ENCODE measurements at places on chromosomes 5 and 9.

DNA sequence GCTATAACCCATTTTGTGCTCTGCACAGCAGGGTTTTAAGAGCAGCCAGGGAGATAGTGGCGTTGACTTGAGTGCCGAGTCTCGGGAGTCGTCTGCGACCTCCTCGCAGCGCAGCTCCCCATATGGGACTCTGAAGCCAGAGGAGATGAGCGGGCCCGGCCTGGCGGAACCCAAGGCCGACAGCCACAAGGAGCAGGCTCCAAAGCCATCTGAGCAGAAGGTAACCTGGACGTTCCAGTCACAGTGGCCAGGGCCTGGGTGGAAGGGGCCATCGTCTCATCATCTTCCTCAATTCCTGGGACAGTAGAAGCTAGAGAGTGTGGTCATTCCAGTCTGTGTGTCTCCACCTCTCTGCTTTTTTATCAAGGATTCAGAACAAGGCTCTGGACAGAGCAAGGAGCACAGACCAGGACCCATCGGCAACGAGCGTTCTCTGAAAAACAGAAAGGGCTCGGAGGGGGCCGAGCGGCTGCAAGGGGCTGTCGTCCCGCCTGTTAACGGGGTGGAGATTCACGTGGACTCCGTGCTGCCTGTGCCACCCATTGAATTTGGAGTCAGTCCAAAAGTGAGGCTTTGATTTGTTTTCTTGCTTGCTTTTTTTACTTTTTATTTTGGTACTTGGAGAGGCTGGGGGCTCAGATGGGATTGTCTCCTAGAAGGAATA lies 20.2 kb upstream of the POMT1 start:
- no peak for DNase-seq

DNA sequence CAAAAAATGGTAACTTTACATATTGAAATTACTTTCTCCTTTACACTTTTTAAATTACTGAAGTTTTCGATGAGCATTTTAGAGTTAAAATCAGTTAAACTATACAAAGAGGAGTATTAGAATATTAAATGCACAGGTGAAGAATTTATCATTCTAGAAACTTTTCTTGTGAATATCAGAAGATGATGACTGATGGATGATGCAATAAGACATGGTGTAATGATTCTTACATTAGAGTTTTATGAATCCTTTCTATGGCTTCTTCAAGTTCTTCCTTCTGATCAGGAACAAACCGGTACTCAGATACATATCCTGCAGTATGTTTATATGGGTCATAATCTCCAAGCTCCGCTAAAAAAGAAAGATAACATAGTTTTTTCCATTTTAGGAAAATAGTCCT lies 154.4 kb downstream of the EPB41L4A start:
- no peak for DNase-seq

GRCh38 chr9:101618698-101619097 lies 23.9 kb upstream of the PPP3R2 start:
- DNase-seq, result no peak

DNA sequence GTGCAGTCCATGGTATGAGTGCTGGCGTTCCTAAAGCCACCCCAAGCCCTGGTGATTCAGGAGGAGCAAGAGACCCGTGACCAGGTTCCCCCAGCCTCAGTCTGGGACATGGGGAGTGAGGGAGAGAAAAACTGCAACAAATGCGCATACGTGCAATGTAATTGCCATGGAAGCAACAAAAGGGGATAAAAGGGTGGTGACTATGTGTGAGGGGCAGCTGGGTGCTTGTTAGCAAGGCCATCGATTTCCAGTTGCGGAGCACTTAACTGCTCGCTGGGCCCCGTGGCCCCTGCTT lies 709 bp upstream of the SH3PXD2B start:
- no peak for DNase-seq

DNA sequence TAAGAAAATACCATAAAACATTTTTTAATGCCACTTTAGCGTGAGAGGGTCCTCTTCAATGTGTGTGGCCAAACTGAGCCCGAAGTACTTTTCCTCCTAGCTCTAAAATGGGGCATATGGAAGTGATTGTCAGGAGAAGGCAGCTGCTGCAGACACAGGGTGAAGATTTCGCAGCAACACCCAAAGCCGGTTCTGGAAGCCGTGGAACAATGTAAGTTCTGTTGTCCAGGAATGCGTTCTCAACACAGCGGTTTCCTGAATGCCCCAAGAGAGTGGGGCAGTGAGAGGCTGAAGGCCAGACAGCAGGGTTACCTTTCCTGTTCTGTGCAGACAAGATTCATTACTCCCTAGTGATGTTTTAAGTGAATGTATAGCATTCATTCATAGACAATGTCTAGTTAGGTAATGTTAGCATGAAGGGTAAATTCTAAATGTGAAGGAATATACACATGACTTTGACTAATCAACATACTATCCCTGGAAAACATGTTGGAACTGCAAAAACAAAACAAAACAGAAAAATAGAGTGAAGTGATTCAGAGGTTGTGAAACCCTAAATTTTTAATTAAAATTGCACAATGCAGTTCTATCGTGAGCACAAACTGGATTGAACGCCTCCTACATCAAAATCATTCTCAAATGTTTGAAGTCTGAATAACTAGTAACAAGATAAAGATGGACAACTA lies 197.0 kb upstream of the SEMA6A start:
- no peak for DNase-seq

DNA sequence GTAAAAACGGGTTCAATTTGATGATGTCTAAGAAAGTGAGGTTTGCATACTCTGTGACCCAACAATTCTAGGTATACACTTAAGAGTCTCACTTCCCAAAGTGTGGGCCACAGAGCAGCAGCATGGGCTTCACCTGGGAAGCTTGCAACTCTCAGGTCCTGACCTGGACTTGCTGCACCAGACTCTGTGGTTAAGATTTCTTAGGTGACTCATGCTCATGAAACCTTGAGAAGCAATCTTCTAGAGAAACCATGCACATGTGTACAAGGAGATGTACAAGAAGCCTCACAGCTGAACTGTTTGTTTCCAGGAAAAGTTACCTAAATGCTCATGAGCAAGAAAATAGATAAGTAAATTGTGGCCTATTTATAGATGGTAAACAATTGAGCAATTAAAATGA lies 30.0 kb downstream of the DNAJC21 start:
- DNase-seq, result no peak

GRCh38 chr9:17509701-17510100 lies 69.2 kb upstream of the SH3GL2 start:
- no peak for DNase-seq

DNA sequence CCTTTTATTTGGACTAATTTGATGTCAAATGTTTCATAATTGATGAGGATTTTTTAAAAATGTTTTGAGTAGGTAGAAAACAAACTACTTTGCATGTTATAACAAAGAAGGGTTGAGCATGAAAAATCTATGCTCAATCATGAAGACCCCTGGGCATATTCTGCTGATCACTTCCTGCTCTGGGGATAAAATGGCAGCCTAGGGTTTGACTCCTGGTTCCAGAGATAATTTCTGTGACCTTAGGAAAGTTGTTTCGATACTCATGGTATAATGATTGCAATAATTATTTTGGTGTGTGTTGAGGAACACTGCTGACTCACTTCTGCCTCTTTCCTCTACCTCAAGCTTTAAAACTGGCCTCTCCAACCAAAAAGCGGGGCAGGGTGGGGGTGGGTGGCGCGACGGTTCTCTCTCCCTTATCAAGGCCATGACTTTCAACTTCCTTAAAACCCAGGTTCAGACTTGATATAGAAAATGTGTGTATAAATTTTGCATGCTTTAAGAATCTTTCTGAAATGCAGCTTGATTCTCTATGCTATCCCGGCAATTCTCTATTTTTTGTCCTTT lies 6.0 kb upstream of the PIP5K1B start:
- DNase-seq, result no peak

- DNase-seq, result peak; percentile 85
These were observed 20.4 kb upstream of the PRUNE2 start for GRCh38 chr9:76926324-76926741.

GRCh38 chr5:150075233-150075632 lies 11.1 kb downstream of the CSF1R start:
- no peak for DNase-seq

GRCh38 chr9:136383436-136383835 lies 10.0 kb upstream of the CARD9 start:
- no peak for DNase-seq

DNA sequence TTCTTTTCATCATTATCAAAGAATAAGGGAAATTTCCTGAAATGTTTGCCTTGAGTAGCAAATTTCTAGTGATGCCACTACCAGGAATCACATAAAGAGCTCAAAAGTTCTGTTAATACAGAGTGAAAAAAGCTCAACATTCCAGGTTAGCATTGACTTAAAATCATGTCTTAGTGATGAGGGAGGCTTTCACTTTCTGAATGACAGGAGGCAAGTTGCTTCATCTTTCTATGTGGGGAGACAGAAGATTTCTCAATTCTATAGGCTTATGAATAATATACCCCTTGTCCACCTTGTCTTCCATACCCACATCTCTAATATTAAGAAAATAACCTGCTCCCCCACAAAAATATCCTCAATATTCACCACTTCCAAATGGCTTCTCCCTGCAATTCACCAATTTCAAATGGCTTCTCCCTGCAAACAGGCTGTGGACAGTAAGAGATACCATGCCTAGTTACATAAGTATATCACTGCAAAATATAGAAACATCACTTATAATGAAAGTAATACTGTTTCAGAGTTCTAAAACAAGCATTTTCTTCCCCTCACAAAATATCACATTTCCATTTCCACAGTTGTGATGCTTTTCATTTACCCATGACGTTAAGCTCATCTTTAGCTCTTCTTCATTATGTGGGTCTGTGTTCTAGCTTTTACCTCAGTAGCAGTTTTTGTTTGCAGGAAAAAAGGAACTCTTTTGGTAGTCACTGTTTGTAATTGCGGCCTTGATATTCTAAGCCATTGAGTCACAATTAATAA lies 2.2 kb upstream of the JAK2 start:
- no peak for DNase-seq

GRCh38 chr9:4923580-4924544 lies 61.2 kb upstream of the JAK2 start:
- no peak for DNase-seq

DNA sequence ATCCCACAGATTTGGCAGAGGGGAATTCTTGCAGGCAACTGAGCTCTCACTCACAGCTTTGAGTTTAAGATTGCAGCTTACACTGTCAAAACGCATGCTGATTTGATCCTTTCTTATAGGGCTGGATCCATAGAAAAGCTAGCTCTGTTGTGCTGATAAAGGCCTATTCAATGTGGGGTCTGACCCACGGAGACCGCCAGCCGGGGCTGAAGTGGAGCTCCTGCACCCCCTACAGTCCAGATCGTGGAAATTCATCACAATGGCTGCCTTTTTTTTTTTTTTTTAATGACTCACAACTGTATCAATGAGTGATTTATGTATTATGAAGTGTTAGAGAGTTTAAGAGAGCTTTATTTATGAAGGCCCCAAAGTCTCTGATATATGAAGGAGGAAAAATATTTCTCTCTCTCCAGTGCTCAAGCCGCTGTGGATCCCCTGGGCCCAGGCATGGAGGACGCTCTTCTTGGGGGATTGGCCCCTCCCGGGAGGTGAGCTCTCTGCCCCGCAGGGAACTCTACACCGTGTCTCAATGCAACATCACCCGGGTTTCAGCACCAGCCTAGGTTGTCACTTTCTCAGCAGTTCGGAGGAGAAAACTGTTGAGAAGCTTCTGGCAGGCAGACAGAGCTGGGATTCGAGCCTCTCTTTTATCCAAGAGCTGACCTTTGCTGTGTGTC lies 700.2 kb downstream of the IRX1 start:
- DNase-seq, result peak; percentile 62

- peak; percentile 97 for DNase-seq
These were observed 10.8 kb downstream of the TCF7 start for GRCh38 chr5:134125039-134126015.

GRCh38 chr5:172717481-172718195 lies 53.4 kb downstream of the DUSP1 start:
- no peak for DNase-seq

DNA sequence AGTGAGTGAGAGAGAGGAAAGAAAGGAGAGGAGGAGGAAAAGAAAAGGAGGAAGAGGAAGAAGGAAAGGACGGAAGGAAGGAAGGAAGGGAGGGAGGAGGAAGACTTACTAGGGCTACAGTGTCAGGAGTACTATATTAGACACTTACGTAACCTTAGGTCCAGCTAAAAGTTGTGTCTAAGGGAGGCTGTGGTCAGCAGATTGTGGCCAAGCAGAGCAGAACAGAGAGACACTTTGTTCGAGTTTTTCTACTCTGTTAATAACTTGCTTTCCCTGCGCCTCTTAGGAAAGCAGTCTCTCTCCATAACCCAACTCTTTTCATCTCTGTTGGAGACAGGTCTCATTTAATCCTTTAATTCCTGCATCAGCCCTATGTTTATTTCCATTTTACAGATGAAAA lies 138.9 kb downstream of the KCNN2 start:
- DNase-seq, result no peak

DNA sequence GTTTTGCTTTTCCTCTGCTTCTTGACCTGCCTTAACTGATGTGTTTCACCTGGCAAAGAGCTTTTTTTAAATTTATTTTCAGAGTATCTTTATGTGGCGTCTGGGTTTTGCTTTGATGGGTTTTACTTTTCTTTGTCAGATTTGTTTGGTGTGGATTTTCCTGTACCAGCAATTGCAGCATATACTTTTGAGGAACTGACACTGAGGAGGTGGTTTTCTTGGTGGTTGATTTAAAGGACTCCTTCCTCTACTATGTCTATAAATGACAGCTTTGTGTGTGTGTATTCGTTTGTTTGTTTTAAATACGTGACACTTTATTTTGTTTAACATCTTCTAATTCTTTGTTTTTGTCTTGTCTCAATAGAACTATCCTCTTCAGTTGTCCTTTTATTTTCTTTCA lies 1071.9 kb upstream of the ARRDC3 start:
- DNase-seq, result no peak

- DNase-seq, result peak; percentile 28
These were observed 110.7 kb downstream of the CCDC192 start for GRCh38 chr5:127813633-127814587.

DNA sequence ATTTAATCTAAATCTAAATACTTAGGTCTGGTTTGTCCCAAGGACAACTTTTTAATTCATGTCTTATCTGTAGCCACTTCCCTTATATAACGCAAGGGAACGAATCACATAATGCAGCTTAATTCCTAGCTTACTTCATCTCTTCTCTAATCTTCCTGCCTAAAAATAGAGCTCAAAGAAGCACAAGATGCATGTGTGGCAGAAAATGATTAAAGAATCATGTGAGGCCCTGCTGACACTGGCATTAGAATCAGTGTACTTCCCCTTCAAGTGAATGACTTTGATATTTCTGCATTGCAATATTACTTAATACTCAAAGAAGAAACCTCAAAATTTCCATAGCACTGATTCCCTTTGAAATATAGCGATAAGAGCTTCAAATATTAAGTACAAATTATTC lies 317.9 kb upstream of the FTMT start:
- no peak for DNase-seq

GRCh38 chr9:16262477-16263261 lies 607.8 kb downstream of the BNC2 start:
- peak; percentile 25 for DNase-seq

GRCh38 chr5:147927901-147928300 lies 21.6 kb upstream of the C5orf46 start:
- DNase-seq, result no peak

Measured in Daoy (cell line).